ENCODE measurements at places on chromosomes 1 and 21.

DNA sequence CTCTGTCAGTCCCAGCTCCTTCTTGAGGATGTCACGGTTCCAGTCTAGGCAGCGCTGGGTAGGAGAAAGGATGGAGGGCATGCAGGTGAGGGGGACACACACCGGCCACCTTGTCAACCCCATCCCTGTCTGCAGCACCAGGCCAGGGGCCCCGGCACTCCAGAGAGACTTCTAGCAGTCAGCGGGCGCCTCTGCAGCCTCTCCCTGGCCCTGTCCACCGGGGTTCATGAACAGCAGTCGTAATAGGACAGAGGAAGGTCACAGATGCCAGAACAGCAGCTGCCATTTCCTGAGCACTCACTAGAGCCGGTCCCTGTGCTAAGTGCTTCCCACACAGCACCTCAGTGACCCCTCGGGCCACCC, 16.3 kb upstream of the SDHB start:
- DNase-seq = no peak

DNA sequence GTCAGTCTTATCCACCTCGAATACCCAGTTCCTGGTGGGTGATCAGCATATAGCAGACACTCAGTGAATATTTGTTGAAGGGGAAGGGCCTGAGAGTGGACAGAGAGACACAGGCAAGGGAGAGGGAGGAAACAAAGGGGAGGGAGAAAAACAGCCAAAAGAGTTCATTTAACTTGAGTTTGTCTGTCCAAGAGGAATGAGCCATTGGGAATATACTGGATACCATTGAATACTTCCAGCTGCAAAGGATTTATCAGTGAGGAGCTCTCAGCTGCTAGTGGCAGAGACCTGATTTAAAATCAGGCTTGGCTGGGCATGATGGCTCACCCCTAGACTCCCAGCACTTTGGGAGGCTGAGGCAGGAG, 11.5 kb upstream of the BGLAP start:
- DNase-seq = no peak

GRCh38 chr1:191388283-191388682, 770.0 kb upstream of the RGS18 start:
- no peak for DNase-seq

- no peak for DNase-seq
Measured at GRCh38 chr1:29849038-29849750, 612.9 kb downstream of the PTPRU start.

DNA sequence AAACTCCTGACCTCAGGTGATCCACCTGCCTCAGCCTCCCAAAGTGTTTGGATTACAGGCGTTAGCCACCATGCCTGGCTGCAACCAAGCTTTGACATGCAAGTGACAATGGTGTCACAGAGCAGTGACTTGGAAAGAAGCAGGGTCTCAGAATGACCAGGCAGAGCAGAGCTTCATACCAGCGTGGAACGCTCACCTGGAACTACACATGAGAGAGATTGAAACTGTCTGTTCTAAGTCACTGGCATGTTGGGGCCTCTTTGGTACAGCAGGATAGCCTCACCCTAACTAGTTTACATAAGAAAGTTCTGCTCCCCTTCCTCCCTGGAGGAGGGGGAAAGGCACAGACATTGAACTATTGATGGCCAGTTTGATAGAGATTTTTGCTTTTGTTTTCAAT, 47.5 kb upstream of the ITPKB start:
- no peak for DNase-seq

- DNase-seq = no peak
Measured at GRCh38 chr1:210620867-210621488, 292.3 kb downstream of the HHAT start.
